CD4-positive, alpha-beta T cell treated with Interleukin-6 for 4 hours (primary cell): ENCODE measurements at places on chromosomes 1 and 21.
A peak's percentile ranks its signal among the peaks of the same experiment; 100 is the strongest.

GRCh38 chr1:7140251-7140650 lies 355.0 kb downstream of the CAMTA1 start:
- no peak for DNase-seq

DNA sequence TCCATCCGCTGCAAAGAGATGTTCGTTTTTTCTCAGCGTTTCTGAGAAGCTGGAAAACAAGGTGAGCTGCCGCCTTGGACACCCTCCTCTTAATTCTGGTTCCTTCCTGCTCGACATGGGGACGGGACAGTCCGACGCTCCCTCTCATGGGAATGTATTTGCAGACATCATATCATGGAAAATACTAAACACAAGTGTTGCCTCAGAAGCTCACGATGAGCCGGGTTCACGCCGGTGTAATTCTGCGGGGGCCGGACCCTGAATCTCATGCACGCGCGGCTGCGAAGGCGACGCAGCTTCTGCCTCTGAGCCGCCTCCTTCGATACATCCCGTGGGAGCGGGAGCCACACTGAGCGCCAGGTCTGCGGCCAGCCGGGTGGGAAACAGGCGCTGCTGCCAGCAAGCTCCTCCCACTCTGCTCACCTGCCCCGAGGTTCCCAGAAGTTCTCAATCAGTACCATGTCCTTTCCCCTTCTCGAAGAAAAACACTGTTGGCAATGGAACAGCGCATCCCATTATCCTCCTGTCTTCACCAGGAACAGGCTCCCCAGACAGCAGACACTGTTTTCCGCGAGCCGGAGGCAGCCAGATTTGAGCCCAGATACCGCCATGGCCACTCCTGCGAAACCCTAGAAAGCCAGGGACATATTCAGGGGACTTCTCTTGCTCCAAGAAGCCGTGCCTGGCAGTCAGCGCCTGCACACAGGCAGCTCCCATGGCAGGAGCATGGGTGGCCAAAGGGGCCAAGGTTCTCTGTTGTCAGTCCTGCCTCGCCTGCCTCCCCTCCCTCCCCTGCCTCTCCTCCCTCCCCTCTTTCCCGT lies 98.0 kb downstream of the WDR4 start:
- peak; percentile 41 for DNase-seq

DNA sequence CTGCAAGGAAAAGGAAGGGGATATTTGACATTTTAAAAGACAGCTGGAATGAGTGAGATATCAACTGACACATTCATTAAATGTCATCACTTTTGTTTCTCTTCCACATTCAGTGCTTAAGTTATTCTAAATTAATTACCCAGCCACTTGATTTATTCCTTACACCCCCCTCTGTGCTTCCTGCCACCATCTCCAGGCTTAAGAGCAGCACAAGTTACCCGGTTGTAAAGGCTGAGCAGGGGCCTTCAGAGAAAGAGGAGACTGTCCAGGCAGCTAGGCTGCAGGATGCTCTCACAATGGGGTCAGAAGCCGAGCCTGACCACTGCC lies 71.4 kb downstream of the SYT6 start:
- no peak for DNase-seq

DNA sequence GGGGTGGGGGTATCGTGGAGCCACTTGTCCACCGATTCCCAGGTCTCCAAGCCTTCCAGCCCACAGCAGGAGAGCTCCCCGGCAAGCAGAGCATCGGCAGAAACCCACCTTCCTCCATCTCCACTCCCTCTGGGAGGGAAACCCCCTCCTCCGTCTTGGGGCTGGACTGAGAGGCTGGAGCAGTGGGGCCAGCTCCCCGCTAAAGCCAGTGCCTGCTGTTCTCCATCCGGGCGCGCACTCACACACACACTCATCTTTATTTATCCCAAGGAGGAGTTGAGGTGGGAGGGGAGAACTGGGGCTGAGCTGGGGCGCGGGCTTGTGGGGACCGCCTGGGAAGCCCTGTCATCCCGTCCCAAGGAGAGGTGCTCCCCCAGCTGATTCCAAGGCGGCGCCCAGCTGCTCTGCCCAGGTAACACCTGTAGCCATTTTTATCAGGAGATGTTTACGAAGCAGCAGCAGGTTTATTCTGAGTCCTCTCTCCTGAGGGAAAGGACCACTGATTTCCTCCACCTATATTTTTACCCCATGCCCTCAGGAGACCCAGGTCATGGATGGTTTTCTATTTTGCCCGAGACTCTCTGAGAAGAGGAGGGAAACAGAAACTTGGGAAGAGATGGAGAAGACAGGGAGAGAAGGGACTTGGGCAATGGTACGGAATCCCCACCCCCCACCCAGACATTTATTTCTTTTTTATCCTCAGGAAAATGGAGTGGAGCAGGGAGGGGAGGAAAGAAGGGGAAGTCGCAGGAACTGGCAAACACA lies 2.1 kb downstream of the KCNN3 start:
- no peak for DNase-seq

DNA sequence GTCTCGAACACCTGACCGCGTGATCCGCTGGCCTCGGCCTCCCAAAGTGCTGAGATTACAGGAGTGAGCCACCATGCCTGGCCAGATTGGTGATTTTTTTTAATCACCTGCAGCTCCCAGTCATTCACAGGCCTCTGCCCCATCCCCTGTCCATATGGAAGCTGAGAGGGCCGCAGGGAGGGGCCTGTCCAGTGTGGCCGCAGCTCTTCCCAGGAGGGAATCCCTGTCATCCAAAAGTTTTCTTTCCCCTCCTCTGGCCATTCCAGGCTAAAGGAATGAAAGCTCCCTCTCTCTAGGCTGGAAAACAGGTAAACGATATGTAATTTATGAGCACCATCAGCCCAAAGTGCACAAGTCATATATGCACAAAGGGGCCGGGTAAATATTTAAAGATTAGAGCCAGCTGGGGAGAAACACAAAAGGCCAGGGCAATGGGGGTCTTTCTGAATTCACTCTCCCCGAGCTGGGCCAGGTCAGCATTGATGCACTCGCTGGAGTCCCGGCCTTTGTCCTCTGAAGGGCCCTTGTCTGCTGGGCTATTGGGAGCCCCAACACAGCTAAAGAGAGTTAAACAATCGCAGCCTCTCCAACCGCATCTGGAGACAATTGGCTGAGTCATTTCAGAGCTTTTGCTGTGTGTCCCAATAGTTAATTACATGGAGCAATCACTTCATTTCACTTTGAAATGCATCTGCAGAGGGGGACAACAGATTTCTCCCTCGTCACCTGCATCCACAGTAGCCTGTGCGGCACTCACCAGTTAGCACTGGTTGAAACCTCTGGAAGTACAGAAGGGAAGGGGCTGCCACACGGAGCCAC lies 3.8 kb upstream of the HES3 start:
- DNase-seq = no peak

GRCh38 chr1:46205791-46206190 lies 2.7 kb downstream of the LURAP1 start:
- DNase-seq = no peak

DNA sequence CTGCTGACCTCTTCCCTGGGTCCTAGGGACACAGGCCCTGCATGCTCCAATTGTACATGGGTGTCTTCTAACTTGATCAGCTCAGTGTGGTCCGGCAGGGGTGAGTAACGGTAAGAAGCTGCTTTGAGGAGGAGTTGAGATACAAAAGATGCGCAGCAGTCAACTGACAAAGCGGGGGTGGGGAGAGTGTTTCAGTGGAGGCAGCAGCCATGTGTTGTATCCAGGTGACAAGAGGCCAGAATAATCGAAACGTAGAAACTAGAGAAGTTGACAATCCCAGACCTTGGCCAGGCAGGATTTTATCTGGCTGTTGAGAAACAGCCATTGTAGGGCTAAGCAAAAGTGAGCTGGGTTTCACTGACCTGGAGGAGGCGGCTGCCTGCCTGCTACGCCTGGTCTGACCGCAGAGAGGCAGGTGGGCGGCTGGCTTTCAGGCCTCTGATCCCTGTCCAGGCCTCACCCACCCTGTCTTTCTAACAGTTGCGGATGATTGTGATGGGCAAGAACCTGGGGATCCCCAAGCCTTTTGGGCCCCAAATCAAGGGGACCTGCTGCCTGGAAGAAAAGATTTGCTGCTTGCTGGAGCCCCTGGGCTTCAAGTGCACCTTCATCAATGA lies 28.8 kb downstream of the PADI6 start:
- no peak for DNase-seq

DNA sequence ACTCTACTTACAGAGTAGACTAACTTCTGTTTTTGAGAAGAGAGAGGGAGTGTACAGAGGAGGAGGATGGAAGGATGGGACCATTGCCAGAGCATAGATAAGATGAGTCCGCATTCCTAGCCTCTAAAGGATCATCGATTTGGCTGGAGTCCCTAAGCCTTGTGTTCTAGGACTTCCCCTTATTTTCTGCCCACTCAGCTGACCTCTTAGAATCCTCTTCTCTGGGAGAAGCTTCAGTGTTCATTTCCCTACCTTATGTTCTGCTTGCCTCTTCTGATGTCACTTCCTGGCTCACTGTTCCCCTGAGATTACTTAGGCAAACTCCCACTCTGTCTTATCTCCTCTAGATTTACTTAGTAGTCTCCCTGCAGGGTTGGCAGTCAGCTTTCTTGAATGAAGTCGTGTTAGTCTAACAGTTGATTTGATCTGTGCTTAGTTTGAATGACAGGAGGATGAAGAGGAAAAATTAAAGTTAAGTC lies 156.7 kb downstream of the SYT2 start:
- DNase-seq = no peak

DNA sequence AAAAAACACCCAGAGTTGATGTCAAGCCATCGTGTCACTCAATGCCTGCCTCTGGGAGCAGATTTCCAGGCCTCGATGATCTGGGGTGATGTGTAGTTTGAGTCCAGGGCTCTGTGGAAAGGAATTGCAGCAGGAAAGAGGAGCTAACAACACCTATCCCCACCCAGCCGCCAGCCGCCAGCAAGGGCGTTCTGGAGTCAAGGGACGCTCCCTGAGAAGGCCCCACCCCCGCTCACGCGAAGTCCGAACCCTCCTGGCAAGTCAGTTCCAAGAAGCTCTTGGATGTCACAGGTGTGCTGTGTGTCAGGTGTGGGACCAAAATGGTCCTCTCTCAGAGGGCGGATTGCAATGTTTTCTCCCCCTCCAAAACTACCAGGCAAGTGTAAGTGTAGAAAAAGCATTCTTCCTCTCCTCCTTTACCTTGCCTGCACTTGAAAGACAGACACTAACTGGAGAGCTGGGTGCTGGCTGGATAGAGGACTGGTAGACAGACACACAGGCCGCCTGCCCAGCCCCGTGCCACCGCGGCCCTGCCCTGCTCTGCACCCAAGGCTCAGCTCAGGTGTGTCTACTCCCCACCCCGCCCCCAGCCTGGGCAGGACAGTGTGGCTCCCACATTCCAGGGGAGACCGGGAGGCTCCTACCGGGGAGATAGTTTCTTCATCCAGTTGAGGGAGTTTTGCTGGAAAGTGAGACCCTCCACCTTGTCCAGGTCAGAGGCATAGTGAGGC lies 8.5 kb downstream of the AGT start:
- no peak for DNase-seq

DNA sequence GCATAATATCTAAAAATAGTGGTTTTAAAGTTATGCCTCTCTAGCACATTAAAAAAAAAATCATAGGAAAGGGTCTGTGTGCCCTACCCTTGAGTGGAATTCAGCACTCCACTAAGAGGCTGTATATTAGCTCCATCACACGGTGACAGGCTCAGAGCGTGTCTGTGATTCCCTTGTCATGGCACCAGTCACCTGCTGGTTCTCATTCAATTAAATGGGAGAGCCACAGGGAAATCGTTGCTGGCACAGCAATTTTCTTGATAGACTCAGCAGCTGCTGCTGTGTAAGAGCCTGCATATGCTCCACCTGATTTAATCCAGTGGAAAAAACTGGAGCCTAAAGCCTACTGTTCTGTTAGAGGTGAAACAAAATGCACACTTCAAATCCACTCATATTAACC lies 9.5 kb downstream of the ATP6V1G3 start:
- DNase-seq = no peak

DNA sequence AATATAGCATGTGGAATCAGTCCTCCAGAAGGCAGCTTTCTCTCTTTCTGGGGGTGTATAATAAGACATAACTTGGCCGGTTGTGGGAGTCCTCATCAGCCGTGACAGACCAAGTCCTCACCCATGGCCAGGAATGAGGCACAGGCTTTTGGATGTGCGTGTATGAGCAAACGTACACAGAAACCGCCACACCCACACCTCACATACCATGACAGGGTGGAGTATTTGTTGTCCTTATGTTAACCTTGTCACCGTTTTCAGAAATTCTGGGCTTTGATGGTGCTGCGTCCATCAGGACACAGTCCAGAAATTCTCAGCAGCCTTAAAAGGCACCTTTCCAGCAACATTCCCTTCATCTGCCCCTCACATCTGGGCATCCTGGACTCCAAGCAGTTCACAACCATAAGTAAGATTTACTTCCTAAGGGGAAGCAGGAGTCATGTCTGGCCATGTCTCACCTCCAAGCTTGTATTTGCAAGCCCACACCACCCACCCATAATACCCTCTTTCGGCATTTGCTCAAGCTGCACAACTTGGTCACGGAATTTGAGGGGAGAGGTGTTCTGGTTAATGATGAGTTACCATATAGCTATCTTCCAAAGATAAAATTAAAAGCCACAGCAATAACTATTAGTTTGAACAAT lies 12.4 kb downstream of the C1orf116 start:
- no peak for DNase-seq

GRCh38 chr21:15567191-15567590 lies 162.6 kb upstream of the USP25 start:
- no peak for DNase-seq

DNA sequence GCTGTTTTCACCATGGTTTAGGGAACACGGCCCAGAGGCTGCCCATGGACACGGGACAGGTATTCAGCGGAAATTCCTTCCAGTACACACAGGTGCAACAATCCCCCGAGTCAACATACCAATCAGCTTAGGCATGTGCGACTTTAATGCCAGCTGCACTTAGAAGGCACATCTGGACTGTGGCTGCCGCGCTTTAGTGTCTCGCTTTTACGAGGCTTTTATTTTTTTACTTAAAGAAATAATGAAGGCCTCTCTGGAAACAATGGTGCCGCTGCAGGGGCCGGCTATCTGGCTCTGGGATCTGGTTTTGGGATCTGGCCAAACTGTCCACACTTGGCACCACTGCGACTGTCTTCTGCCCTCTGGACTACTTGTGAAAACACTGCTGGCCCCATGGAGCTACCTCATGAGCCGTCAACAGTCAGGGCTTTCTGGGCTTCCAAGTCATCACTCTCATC lies 55.5 kb downstream of the SLC66A1 start:
- DNase-seq = no peak

GRCh38 chr21:35476621-35477395 lies 427.7 kb upstream of the RUNX1 start:
- DNase-seq = no peak

- DNase-seq = no peak
Observed at GRCh38 chr1:54277451-54278341, 77.7 kb downstream of the MRPL37 start.

- DNase-seq = no peak
Observed at GRCh38 chr1:234561319-234561718, 48.7 kb downstream of the IRF2BP2 start.

DNA sequence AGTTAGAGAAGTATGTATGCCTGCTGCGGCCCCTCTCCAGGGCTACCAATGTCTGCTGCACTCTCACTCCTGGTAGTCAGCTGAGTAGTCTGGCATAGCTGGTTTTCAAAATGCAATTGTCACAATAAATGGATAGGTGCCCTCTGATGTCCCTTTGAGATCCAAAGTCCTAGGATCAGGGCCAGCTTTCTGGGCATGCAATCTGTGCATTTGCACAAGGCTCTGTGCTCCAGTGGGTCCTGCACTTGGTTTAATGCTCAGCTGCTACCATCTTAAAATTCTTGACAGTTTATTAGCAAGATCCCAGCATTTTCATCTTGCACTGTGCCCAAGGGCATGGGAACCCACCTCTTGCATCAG lies 233.8 kb downstream of the LTN1 start:
- DNase-seq = no peak
